Naive thymus-derived CD8-positive, alpha-beta T cell (primary cell): ENCODE measurements at places on chromosomes 6 and 20.

GRCh38 chr6:136720045-136720770 lies 72.1 kb downstream of the MAP3K5 start:
- DNase-seq: no peak

- DNase-seq: no peak
These were observed 42.7 kb downstream of the CD2AP start for GRCh38 chr6:47520282-47520681.

GRCh38 chr6:19268718-19269117 lies 568.5 kb upstream of the ID4 start:
- DNase-seq: no peak

DNA sequence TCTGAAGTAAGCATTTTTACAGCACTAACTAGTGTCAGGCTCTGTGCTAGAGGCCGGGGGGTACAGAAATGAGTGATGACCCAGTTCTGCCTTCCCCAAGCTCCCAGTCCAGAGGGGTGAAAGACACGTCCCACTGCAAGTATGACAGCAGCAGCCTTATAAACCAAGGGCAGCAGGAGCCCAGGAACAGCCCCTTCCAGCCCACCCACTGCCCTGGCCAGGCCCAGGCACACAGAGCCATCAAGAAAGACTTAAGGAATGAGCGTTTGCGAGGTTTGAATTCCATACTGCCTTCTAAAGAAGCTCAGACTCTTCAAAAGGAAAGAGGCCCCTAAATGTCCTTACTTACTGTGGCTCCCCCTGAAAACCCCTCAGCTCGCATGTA lies 10.0 kb downstream of the TRERF1 start:
- DNase-seq: no peak

GRCh38 chr6:52881996-52882841 lies 27.3 kb downstream of the GSTA3 start:
- DNase-seq: peak; percentile 72

GRCh38 chr6:45608252-45608913 lies 230.6 kb upstream of the SUPT3H start:
- no peak for DNase-seq

DNA sequence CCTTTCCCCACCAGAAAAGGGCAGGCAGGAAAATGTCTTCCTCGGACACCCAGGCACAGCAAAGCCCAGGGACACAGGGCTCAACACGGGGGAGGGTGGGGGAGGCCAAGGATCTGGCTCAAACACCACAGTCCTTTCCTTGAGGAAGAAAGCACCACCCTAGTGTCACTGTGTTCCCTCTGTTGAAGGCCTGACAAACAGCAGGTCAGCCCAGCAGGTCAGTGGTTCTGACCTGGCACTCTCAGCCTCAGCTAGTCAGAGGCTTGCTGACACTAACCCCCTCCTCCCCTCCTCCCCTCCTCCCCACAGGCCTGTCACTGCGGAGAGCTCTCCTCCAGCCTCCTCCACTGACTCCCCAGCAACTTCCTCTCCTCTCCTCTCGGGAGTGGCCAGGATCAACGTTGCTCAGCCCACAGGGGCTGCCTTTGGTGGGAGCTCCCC lies 239.6 kb downstream of the LRFN2 start:
- DNase-seq: no peak

GRCh38 chr6:74879976-74880375 lies 325.9 kb downstream of the COL12A1 start:
- no peak for DNase-seq

- DNase-seq: no peak
These were observed 30.9 kb downstream of the ZFP64 start for GRCh38 chr20:52160621-52161204.

DNA sequence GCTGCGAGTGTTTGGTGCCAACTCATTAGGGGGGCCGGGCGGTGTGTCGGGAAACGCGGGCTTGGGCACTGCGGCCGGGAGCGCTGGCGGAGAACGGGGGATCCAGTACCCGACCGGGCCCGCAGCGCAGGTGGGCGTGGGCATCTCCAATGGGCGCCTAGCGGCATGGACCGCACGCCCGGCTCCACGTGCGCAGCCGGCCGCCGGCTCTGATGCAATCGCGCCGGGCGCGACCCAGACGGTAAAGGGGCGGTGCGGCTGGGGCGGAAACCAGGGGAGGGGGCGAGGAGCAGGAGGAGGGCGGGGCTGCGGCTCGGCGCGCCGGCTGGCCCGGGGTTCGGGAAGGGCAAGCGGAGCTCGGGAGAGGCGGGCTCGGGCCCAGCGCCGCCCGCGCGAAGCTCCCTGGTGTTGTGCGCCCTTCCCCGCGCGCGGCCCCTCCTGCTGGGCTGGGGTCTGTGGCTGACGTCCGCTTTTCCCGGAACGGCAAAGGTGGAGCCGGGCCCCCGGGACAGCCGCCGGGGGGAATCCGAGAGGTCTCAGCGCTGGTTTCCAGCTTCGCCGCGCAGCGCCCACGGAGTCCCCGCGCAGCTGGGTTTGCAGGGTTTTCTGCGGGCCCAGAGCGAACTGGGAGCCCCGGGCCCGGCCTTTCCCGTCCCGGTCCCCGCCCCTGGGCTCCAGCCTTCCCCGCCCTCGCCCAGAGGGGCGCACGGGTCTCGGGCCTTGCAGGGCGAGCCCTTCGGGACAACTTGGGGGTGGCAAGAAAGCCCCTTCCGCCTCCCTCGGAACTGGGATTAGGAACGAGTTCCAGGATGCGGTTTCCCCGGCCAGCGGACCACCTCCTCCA lies 867 bp downstream of the MTHFD1L start:
- peak; percentile 45 for DNase-seq

GRCh38 chr20:33291416-33291815 lies 8.4 kb downstream of the BPIFB1 start:
- no peak for DNase-seq

DNA sequence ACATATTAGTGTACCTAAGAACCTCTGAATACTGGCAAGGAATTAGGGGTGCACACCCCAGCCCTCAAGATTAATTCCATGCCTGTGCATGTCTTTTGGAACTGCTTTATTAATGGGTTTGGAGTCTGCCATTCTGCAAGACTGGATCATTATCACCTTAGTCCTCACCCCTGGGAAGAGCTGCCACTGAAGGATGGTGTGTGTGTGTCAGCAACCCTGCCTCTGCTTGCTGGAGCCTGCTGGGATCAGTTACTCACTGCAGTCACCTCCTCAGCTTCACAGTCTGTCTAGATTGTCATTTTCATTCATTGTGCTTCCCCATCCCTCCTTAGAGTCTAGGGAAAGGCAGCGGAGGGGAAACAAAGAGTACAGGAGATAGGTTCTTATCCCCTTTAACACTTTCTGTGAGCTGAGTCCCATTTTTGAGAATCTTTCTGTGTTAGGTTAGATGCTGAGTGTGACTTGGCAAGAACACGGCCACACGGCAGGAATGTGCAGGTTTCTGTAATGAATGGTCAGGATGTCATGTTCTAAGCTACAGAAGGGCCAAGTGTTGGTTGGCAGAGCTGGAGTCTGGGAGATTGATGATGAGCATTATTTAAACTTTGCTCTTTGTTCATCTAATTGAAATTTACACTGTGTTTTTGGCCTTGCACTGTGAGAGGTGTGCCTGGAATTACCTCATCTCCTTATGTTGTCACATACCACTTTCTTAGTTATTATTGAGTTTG lies 21.1 kb downstream of the GHRH start:
- DNase-seq: no peak

GRCh38 chr6:74100719-74101287 lies 404.8 kb downstream of the CD109 start:
- DNase-seq: no peak
